Caki2 (cell line): ENCODE measurements at places on chromosomes 2 and 18. TPM values are rescaled to one million over a fixed set of nuclear protein-coding genes. Genes with fewer than 3 reads are reported as not detected.

Gene SAG
- total RNA-seq, result not detected in 2 replicates

Gene MCFD2
- total RNA-seq, result 135 and 173 TPM in 2 replicates

Gene PMAIP1
- total RNA-seq, result 2.7 and 8.5 TPM in 2 replicates

Gene BOK
- total RNA-seq, result 41.1 and 48.1 TPM in 2 replicates

Gene FEZ2
- total RNA-seq, result 52.6 and 64.1 TPM in 2 replicates

Gene DBI
- total RNA-seq, result 104 and 107 TPM in 2 replicates

Gene SDC1
- 187 and 188 TPM in 2 replicates for total RNA-seq

Gene COPS9
- 72.6 and 116 TPM in 2 replicates for total RNA-seq

Gene GPR35
- 1.5 TPM in 1 of 2 replicates, not detected in the other for total RNA-seq

Gene UGT1A6
- 130 and 145 TPM in 2 replicates for total RNA-seq
